CD4-positive, alpha-beta T cell treated with Interleukin-4 for 1 hour (primary cell): ENCODE measurements at places on chromosomes 2 and 18.

- no peak for DNase-seq
Measured at GRCh38 chr2:179265082-179265510, 464 bp upstream of the SESTD1 start.

GRCh38 chr2:224976629-224977525 is 65.4 kb downstream of the DOCK10 start:
- no peak for DNase-seq

DNA sequence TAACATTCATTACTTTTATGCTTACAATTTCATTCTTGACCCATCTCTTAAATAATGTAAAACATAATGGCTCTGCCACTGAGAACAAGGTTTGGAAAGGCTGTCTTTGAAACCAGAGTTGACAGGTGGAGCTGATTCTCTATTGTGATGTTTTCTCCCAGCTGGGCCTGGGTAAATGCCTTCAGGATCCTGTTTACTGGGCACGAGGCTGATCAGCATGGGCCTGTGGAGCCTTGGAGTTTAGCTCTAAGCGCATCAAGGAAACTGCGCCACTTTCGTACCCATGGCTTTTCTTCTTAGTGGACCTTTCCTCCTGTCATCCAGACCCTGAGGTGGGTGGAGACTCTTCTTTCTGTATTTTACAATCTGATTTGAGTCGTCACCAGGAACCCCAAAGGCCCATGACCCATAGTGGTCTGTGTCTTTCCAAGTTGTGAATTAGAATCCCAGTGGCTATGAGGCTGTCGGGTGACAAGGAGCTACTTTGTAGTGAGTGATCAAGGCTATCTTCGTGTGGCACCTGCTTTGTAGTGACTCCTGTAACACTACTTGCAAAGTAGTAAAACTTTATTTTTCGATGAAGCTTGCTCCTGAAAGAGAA is 123.1 kb downstream of the LPIN1 start:
- no peak for DNase-seq

DNA sequence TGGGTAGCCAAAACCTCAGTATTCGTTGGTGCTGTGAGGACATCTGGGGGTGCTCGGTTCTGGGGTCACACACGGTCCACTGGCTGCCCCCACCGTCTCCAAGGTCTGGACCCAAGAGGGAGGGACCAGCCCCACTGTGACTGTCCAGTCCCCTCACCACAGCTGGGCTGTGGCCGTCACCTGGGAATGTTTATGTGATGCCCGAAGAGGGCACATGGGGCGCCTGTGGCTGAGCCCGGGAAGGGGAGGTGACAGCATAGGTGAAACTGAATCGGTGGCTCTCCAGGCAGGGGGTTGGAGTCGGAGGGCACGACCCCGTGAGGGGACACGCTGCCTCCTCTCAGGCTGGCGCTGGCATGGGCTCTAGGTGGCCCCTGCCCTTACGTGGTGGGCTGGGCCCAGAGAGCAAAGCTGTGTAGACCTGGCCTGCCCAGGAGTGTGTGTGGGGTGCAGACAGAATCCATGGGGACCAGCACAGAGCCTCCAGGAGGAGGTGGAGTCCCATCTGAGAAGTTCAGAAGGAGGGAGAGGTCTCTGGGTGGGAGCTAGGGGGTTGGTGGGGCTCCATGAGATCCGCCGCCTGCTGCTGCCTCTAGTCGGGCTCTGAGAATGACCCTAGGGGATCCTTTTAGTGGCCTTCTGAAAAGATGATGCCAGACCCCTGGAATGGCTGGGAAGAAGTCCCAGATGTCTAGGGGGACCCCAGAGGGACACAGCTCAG is 1.8 kb downstream of the BOK start:
- no peak for DNase-seq

GRCh38 chr2:68693951-68694350 is 40.7 kb upstream of the ARHGAP25 start:
- no peak for DNase-seq

DNA sequence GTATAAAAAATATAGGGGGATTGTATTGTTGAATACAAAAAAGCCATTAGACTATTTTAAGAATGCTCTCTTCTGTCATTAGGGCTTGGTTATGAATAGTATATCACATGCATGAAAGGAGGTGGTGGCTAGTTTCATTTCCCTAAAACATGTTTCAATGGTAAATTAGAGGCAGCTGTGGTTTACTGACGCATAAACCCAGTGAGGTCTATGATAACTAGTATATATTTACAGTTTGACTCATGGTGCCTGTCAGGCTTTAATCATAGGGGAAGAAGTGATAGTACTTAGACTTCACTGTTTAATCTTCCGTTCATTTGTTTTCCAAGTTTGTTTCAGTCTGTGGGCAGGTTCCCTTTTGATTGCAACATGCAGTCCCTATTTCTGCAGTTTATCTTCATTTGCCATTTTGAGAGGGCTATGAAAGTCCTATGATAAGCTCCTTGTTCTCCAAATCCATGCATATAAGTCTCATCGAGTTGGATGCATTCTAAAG is 55.1 kb upstream of the MAP4K3 start:
- DNase-seq, result peak; percentile 33

GRCh38 chr2:122072666-122073065 is 317.2 kb downstream of the TSN start:
- no peak for DNase-seq

DNA sequence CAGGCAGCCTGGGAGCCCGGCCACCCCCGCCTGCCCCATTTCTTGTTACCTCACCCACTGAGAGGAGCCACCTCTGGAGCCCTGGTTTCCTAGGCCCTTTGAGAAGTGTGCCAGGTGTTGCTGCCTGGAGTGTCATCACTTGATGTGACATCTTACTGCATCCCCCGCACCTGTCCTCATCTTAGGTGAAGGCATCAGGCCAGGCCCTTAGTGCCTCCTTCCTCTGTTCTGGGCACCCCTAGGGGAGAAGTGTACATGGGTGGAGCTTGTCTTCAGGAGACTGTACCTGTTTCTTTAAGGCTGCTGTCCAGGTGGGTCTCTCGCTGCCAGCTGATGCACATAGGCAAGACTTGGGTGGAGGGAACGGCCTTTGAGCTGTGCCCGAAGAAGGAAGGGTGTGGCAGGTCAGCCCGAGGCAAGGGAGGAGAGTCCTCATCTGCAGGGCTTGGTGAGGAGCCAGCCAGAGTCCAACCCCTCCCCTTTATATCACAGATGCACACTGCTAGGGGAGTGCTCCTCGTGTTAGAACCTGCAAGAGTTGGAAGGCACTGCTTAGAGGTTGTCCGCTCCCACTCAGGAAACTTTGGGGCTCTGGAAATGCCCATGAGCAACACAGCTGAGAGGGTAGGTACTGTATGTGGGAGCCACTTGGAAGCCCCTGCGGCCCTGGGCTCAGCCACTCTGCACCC is 45.9 kb downstream of the NCK2 start:
- no peak for DNase-seq

DNA sequence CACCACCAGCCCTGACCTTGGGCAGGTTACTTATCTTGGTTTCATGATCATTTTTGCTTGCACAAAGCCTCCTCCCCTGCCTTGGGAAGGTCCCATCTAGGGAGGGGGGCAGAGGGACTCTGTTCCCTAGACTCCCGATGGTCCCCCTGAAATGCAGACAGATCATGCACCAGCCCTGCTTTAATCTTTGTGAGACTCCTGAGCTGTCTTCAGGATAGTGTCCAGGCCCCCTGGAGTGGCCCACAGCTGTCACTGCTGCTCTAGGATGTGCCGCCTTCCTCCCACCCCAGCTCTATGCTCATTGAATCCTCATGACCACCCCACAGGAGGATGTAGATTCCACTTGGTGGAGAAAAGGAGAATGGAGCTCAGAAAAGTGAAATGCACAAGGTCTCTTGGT is 28.0 kb downstream of the PCARE start:
- no peak for DNase-seq

DNA sequence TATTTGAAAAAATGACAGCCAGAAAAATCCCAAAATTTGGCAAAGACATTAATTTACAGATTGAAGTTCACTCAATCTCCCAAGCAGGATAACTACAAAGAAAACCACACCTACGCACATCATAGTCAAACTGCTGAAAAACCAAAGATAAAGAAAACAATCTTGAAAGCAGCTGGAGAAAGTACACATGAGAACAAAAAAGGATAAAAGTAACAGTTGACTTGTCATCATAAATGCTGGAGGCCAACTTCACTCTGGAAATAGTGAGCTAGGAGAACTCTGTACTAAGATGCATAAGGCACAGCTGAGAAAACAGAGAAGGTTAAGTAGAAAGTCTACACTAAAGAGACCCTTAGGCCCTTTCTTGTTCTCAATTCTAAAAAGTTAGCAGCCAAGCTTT is 73.1 kb downstream of the TLK1 start:
- DNase-seq, result peak; percentile 31

- DNase-seq, result no peak
Measured at GRCh38 chr2:207119048-207119447, 46.7 kb downstream of the KLF7 start.

GRCh38 chr18:33577685-33578517 is at the start of gene ASXL3:
ASXL3 (plus strand) TSS chr18:33578219; CDS start chr18:33578632, 413 bp downstream.
- no peak for DNase-seq

DNA sequence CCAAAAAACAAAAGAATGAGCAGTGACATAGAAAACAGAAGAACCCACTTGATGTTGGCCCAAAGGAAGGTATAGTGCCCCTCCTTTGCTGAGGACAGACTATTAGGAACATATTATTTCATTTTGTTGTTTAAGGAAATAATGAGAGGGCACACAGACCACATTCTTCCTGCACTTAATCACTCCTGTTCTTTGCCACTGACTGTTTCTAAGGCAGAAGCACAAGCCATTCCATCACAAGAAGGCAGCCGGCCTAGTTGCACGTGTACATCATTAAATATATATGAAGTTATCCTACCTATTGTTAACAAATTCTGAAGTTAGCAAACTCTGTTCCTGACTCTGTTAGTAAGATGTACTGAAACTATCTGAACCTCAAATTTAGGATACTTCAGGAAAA is 110.0 kb downstream of the LNPK start:
- no peak for DNase-seq

DNA sequence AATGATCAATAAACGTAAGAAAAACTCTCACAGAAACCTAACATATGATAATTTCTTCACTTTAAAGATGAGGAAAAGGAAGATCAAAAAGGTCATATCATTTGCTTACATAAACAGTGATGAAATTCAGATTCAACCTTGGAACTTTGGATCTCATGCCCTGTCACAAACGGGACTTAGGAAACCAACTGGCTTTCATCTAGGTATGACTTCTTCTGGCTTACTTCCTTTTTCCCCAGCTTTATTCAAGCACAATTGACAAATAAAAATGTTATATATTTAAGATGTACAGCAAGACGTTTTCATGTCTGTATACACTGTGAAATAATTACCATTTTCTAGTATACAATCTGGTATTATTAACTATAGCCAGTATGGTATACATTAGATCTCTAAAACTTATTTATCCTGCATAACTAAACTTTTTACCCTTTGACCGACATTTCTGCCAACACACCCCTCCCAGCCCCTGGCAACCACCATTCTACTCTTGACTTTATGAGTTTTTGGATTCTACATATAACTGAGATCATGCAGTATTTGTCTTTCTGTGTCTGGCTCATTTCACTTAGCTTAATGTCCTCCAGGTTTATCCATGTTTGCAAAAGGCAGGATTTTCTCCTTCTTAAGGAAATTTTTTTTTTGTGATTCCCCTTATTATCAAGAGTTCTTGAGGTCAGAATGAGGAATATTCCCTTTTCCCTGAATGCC is 46.0 kb upstream of the COBLL1 start:
- DNase-seq, result no peak

DNA sequence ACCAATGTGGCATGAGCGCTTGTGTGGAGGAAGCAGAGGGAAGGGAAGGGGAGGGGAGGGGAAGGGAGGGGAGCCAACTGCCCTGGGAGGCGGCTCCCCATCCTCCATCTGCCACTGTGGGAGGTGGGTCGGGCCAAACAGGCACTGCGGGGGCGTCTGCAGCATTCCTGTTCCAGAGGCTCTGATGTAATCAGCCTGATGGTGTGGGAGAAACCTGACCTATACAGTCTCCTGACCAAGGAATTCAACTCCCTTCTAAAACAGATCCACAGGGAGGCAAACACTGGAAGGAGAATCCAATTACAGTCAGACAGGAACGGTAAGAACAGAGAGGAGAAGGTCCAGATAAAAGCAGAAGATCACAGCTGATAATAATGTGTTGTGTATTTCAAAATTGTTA is 88.8 kb downstream of the CD8B2 start:
- no peak for DNase-seq
